ENCODE measurements at places on chromosomes 4 and X.

DNA sequence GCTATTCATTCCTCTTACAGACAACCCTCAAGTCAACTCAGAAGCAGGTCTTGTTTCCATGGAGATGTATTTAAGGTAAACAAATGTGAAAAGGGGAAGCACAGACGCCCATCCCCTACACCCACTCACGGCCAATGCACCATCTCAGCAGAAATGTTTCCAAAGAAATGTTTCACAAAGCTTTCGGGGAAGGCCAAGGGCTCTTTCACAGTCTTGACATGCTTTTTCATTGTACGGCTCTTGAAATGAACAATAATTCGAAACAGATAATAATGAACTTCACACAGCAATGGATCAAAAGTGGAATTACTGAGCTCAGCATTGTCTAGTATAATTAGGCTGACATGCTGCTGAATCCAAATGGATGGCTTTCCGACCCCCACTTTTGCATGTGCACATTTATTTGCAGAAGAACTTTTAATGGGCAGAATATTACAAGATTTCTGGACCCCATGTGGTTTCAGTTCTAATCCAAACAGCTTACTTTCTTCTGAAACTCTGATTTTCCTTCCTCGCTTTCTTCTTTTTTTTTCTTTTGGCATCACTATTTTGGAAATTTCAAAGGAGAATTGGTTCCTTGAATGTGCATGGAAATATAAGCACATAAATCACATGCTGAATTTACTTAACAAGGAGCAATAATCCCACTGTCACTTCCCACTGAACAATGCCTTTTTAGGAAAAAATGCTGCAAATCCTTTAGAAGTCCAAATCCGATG lies 160.9 kb downstream of the SMIM20 start:
- H3K4me3 ChIP-seq, result no peak overlapping the region
- no peak overlapping the region for H3K27ac ChIP-seq
- no peaks in the 10 kb centered on the region for H3K27me3 ChIP-seq
- no peak for DNase-seq

DNA sequence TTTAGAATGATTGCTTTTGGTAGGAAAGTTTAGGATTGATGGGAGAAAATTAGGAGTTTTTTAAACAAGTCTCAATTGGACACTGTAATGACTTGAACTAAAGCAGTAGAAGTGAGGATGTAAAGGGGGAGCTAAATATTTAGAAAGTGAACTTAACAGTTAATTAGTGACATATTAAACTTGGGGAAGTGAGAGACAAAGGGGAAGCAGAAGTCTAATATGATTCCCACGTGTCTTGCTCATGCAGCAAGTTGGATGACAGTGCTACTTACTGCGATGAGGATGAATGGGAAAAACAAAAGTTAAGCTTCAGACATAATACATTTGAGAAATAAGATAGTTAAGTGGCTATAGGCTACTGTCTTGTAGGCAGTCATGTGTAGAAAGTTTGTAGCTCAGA lies 110.4 kb downstream of the RPA4 start:
- no peak for DNase-seq
- H3K27ac ChIP-seq, result no peak overlapping the region
- no peaks in the 10 kb centered on the region for H3K4me1 ChIP-seq
- no peaks in the 10 kb centered on the region for H3K27me3 ChIP-seq
- no peak overlapping the region for H3K4me3 ChIP-seq

DNA sequence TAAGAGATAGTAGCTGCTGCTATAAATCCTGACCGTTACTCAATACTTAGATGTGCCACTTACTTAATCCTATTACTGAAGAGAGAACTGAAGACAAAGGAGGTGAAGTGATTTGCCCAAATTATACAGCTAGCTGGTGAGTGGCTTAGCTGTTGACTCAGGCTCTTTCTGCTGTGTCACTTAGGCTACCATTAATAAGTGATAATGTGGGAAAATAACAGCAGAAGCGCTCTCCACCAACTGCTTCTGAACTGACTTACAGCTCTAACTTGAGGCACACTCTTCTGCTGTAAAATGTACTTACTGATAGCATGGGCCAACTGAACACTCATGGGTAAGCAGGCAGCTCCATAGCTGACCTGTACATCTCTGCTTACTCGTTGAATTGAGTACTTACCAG lies 7.5 kb upstream of the KLHL5 start:
- no peaks in the 10 kb centered on the region for H3K36me3 ChIP-seq
- DNase-seq, result no peak
- H3K27me3 ChIP-seq, result no peaks in the 10 kb centered on the region
- no peak overlapping the region for H3K4me3 ChIP-seq
- H3K27ac ChIP-seq, result no peak overlapping the region
- H3K4me1 ChIP-seq, result no peaks in the 10 kb centered on the region

DNA sequence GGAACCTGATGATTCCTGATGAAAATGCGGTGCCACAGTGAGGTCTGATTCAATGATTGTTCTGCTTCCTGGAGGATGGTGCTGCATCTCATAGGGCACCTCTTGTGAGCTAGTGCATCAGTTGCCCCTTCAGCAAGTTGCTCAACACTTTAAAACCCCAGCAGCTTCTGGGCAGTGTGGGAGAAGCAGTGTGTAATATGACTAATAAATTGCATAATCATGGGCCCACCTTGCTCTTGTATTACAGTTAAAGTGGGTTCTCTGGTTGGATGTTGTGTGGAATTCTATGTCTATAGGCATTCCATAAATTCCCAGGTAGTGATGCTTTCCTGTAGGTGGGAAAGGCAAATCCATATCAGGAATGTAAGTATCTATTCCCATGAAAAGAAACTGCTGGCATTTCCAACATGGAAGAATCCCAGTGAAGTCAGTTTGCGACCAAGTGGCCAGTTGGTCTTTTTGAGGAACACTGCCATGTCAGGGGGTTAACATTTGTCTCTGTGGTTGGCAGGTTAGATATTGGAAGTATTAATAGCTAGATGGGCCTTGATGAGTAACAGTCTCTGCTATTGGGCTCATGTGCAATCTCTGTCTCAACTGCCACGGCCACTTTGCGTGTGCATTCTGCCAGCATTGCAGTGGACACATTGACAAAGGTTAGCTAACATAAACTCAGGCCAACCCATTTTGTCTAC lies 121.1 kb upstream of the OTUD4 start:
- H3K36me3 ChIP-seq, result no peaks in the 10 kb centered on the region
- no peaks in the 10 kb centered on the region for H3K27me3 ChIP-seq
- no peak overlapping the region for H3K27ac ChIP-seq
- no peak for DNase-seq

DNA sequence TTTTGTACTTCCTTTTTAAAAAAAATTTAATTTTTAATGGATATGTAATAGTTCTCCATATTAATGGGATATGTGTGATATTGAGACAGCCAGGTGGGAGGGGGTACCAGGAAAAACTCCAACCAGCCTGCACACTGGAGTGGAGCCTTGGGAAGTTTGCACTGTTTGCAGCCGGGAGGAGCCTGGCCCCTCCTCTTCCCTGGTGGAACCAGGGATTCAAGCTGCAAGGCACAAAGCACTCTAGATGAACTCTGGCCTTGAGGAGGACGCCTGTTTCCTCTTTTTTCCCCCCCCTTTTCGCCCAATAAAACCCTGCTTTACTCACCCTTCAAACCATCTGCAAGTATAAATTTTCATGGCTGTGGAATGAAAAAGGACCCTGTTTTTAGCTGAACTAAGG lies 48.2 kb upstream of the GC start:
- H3K27ac ChIP-seq, result no peak overlapping the region
- H3K4me3 ChIP-seq, result no peak overlapping the region
- H3K36me3 ChIP-seq, result no peaks in the 10 kb centered on the region
- no peak for DNase-seq
- H3K4me1 ChIP-seq, result no peaks in the 10 kb centered on the region

- H3K36me3 ChIP-seq, result peaks cover 21% of the 10 kb centered on the region
- no peak overlapping the region for H3K27ac ChIP-seq
- no peak overlapping the region for H3K4me3 ChIP-seq
- no peaks in the 10 kb centered on the region for H3K4me1 ChIP-seq
- no peak for DNase-seq
- no peaks in the 10 kb centered on the region for H3K27me3 ChIP-seq
Observed at GRCh38 chrX:124098089-124098488, 136.6 kb downstream of the STAG2 start.

DNA sequence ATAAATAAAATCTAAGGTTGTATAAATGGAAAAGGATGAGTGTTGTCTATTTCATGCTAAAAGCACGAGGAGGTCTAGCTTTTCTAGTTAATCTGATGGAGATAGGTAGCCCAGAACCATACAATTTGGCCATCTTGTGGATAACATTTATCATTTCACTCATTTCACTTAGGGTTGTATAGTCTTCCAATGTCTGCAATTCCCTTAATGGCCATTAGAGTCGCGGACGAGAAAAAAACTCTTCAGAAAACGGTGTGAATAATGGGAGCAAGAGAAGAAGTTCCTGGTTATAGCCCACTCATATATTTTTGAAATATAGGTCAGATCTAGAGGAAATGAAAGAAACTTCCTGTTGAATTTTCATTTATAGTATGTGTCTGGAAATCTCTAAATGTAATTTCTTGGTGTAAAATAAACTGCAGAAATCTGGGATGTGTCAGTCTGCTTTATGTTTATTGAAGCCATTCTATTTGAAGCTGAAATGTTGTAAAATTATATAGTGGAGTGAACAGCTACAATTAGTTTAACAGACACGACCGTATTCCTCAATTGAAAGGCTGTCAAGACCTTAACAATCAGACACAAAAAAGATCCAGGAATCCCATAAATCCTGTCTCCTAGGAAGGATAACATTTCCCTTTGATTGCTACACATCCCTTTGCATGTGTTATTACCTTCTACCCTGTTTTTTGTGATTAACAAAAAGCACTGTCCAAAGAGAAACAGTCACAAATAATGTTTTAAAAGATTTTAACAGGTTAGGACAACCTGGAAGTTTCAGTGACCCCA lies 47.7 kb upstream of the MGST2 start:
- H3K27me3 ChIP-seq, result no peaks in the 10 kb centered on the region
- no peak overlapping the region for H3K4me3 ChIP-seq
- no peaks in the 10 kb centered on the region for H3K36me3 ChIP-seq
- H3K27ac ChIP-seq, result no peak overlapping the region
- no peak for DNase-seq
- H3K4me1 ChIP-seq, result no peaks in the 10 kb centered on the region

GRCh38 chrX:55907968-55908607 lies 190.5 kb downstream of the RRAGB start:
- H3K27ac ChIP-seq, result no peak overlapping the region
- no peaks in the 10 kb centered on the region for H3K27me3 ChIP-seq
- H3K4me3 ChIP-seq, result peak overlapping the region; percentile 68
- H3K4me1 ChIP-seq, result peaks cover 4% of the 10 kb centered on the region

DNA sequence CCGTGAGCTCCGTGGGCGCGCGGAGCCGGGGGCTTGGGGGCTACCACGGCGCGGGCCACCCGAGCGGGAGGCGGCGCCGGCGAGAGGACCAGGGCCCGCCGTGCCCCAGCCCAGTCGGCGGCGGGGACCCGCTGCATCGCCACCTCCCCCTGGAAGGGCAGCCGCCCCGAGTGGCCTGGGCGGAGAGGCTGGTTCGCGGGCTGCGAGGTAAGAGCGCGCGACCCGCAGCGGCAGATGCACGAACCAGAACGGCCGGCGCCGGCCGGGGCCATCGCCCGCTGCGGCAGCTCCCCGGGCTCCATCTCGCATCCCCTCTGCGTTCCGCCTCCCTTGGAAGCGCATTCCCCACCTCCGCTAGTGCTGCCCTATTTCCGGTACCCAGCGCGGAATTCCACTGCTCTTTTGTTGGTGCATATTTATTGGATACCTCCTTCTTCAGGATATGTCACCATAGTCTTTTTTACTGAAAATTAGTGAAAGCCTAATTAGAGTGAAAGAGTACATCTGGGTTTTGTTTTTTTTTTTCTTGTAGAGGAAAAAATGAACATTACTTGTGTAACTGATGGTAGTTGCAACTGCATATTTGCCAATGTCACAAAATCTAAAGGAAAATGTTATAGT lies 797 bp downstream of the PKD2 start:
- no peak overlapping the region for H3K27ac ChIP-seq
- DNase-seq, result no peak

- H3K36me3 ChIP-seq, result peaks cover 22% of the 10 kb centered on the region
- DNase-seq, result no peak
- no peaks in the 10 kb centered on the region for H3K27me3 ChIP-seq
- no peak overlapping the region for H3K27ac ChIP-seq
- H3K4me1 ChIP-seq, result no peaks in the 10 kb centered on the region
Observed at GRCh38 chr4:8475751-8476575, 35.4 kb downstream of the TRMT44 start.

DNA sequence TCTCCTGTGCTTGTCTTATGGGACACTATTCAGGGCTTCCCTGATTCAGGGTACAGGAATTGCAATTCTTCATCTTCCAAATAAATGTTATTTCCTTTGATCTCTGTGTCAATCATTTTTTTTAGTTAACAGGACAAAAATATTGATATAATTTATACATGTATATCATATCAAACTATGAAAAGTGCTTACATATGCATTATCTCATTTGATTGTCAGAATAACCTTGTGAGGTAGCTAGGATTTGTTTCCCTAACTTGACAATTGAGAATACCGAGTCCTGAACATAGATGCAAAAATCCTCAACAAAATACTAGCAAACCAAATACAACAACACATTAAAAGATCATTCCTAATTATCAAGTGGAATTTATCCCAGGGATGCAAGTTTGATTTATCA lies 11.5 kb upstream of the SERPINA7 start:
- no peak for DNase-seq
- no peak overlapping the region for H3K4me3 ChIP-seq
- no peaks in the 10 kb centered on the region for H3K36me3 ChIP-seq
- H3K27ac ChIP-seq, result no peak overlapping the region

DNA sequence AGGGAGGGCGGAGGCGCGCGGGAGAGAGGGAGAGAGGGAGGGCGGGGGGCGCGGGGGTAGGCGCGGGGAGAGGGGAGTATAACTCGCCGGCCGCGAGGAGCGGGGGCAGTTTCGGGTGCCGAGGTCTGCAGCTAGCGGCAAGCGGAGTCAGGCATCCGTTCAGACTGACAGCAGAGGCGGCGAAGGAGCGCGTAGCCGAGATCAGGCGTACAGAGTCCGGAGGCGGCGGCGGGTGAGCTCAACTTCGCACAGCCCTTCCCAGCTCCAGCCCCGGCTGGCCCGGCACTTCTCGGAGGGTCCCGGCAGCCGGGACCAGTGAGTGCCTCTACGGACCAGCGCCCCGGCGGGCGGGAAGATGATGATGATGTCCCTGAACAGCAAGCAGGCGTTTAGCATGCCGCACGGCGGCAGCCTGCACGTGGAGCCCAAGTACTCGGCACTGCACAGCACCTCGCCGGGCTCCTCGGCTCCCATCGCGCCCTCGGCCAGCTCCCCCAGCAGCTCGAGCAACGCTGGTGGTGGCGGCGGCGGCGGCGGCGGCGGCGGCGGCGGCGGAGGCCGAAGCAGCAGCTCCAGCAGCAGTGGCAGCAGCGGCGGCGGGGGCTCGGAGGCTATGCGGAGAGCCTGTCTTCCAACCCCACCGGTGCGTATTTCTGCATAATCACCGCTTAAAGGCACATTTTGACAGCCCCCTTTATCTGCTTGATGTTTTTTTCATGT lies at the start of gene POU4F2:
Gene POU4F2, plus strand, starts transcription at position 108 of the 720 bp plus-strand sequence. Its CDS starts 248 bp downstream, at position 356.
- no peak within 1 kb of the TSS for H3K4me3 ChIP-seq
- peaks cover 56% of the 10 kb centered on the region for H3K27me3 ChIP-seq
- DNase-seq, result no peak
- no peaks in the 10 kb centered on the region for H3K36me3 ChIP-seq
- H3K27ac ChIP-seq, result no peak within 1 kb of the TSS

All from effector memory CD4-positive, alpha-beta T cell (primary cell).